Pons (tissue), 1 donor: ENCODE measurements at places on chromosomes 2 and 18.

- peak; percentile 69 for DNase-seq
Measured at GRCh38 chr2:222561817-222562645, 93.9 kb downstream of the FARSB start.

DNA sequence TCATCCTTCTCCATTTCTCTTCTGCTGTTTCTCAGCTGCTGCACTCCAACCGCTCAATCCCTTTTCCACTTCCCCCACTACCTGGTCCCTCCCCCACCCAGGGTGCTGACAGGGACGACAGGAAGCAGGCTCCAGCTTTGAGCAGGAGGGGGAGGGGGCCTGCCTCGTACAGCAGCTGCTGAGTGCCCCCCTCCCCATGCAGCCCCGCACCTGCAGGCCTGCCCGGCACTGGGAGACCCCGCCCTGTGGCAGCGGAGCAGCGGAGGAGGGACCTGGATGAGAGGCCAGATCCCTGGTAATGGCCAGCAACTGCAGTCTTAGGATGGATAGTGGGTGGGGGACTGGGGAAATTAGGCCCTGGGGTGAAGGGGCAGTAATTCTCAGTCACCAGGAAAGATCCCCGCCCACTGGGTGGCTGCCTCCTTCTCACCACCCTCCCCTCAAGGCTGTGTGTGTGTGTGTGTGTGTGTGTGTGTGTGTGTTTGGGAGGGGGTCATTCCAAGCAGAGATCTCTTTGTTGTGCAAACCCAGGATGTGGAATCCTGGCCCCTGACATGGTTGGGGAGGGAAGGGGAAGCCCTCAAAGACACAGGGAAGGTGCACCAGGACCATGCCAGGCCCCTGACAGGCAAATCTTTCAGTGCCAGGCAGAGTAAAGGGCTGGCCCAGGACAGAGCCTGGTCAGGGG lies 6.8 kb upstream of the CRYBA2 start:
- no peak for DNase-seq

DNA sequence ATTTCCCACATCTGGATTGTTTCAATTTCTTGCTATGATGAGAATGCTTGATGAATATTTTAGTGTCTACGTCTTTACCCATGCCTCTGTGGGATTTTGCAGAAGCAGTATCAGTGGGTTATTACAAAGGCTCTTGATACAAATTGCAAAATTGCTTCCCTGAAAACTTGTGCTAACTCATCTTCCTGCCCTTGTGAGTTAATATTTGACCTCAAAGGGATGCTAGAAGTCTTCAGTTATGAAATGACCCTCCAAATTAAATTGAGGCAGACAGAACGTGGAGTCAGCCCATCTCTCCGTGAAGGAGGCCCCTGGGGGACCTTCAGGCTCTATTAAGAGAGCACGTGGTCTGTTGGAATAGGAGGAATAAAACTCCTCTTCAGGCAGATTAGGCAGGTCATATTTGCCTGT lies 239.2 kb upstream of the HS6ST1 start:
- no peak for DNase-seq

- no peak for DNase-seq
Measured at GRCh38 chr2:26139269-26140183, 33.4 kb upstream of the GAREM2 start.

- no peak for DNase-seq
Measured at GRCh38 chr2:7513834-7514233, 596.6 kb downstream of the RNF144A start.

- DNase-seq = peak; percentile 75
Measured at GRCh38 chr2:222792001-222792611, 68.7 kb upstream of the ACSL3 start.

GRCh38 chr2:38185012-38185491 lies 109.1 kb upstream of the CYP1B1 start:
- DNase-seq = no peak

DNA sequence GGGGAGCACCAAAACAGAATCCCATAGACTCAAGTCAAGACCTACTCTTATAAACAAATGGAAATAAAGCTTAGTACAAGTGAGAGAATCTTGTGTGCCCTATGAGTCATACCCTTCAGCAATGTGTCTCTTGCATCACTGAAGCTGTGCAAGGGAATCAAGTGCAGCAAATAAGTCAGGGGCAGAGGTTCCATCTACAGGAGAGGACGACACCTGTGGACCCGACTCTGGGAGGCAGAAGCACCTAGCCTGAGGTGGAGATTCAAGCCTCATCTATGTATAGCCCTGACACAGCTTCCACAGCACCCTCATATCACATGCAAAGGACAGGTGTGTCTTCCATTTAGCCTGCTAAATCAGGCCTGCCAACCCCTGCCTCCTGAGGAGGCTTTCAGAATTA lies 298.2 kb downstream of the CNTNAP5 start:
- DNase-seq = no peak

GRCh38 chr2:43129676-43130547 lies 96.5 kb downstream of the ZFP36L2 start:
- DNase-seq = peak; percentile 56

DNA sequence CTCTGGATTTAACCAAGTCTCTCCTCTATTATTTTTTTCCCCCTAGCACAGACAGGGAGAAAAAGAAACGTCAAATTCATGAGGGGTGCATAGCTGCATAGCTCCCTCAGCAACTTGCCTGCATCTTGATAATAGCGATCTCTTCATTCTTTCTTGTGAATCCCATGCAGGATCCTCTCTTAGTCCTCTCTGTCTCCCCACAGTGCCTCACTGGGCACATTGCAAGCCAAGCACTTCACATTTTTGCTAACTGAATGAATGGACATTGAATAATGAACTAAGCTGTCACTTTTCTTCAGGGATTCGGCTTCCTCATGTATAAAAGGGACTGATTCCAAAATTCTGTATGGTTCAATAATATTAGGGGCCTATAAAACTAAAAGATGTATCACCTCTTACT lies 2.9 kb upstream of the EPB41L3 start:
- DNase-seq = peak; percentile 78

DNA sequence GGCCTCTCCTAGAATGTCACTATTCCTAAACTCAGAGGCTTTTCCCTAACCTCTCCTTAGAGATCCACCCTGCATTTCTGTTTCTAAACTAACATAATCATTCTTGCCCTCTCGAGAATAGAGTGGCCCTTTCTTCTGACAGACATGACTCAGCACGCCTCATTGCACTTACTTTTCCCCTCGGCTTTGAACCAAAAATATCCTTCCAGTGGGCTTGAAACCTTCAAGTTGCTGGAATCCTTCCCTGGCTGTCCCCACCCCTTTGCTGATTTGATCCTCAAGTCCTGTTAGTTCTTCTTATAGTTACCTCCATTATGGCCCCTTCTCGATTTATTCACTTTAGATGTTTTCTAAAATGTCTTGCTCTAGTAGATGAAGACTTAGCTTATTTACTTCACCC lies 158.0 kb downstream of the LTBP1 start:
- no peak for DNase-seq

GRCh38 chr2:206824993-206825392 lies 59.6 kb downstream of the FASTKD2 start:
- no peak for DNase-seq

- no peak for DNase-seq
Measured at GRCh38 chr2:208608122-208608835, 201.7 kb downstream of the PTH2R start.

DNA sequence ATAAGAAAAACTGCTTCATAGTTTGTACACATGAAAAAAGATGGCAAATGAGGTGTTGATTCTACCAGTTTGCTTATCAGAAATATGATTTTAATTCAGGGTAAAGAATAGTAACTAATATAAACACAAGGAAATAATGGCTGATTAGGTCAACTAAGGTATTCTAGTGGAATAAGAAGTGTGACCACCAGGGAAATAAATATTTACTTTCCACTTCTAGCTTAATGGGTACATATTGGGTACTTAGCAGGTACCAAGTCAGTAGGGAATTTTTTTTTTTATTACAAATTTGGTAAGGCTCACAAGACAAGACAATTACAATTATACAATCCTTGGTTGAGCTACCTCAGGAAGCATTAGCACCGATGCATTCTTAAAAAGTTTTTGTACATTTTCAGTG lies 135.7 kb downstream of the PLEKHA3 start:
- no peak for DNase-seq

DNA sequence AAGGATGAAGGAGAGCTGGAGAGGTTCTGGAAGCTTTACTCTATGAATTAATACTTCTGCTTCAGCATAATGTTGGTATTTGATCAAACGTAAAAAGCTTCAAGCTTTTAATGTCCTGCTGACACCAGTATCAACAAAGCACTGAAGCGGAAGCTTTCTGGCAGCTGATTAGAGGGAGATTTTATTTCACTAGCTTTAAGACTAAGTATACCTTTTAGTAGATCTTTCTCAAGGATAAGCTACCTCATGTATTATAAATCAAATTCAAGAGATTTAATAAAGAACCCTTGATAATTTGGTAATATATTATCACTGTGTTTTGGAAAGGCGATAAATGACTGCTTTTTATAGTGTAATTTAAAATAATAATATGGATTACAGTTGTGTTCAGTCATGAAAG lies 128.0 kb upstream of the CD302 start:
- DNase-seq = no peak

GRCh38 chr2:29487967-29488555 lies 372.8 kb downstream of the CLIP4 start:
- DNase-seq = no peak

GRCh38 chr18:79785831-79786230 lies 11.9 kb upstream of the KCNG2 start:
- no peak for DNase-seq

GRCh38 chr2:49291619-49292018 lies 137.3 kb upstream of the FSHR start:
- DNase-seq = no peak

GRCh38 chr18:42937436-42937835 lies 178.0 kb downstream of the RIT2 start:
- DNase-seq = no peak

- DNase-seq = no peak
Measured at GRCh38 chr2:32931945-32932709, 14.6 kb upstream of the LTBP1 start.

- no peak for DNase-seq
Measured at GRCh38 chr18:35067454-35067853, 26.2 kb downstream of the MAPRE2 start.
